H1 (cell line): ENCODE measurements at places on chromosomes 12 and 14. TPM values are rescaled to one million over a fixed set of nuclear protein-coding genes. Genes with fewer than 3 reads are reported as not detected.

RIPK3 gene
- 0.39 and 0.55 TPM in 2 replicates for total RNA-seq

CLEC6A gene
- total RNA-seq = not detected in 2 replicates

RFX4 gene
- total RNA-seq = not detected in 2 replicates

EEF1AKMT3 gene
- 3.1 and 3.8 TPM in 2 replicates for total RNA-seq

DCAF4 gene
- 16.8 and 21.1 TPM in 2 replicates for total RNA-seq

ADCY6 gene
- 11.7 and 15.6 TPM in 2 replicates for total RNA-seq

KITLG gene
- total RNA-seq = 7.8 TPM in 2 replicates

CMA1 gene
- not detected in 2 replicates for total RNA-seq
